ENCODE measurements at places on chromosomes 5 and 9. TPM values are rescaled to one million over a fixed set of nuclear protein-coding genes. Genes with fewer than 3 reads are reported as not detected.

The HIGD2A gene
- 135 TPM for total RNA-seq

The CNTNAP3 gene
- not detected for total RNA-seq

The KCTD16 gene
- not detected for total RNA-seq

The LCP2 gene
- total RNA-seq: 304 TPM

The ZNF879 gene
- total RNA-seq: 4.9 TPM

The ECSCR gene
- total RNA-seq: not detected

The ANKDD1B gene
- total RNA-seq: 0.42 TPM

The CYSRT1 gene
- not detected for total RNA-seq

The CMYA5 gene
- 0.23 TPM for total RNA-seq

The PCDHGA2 gene
- total RNA-seq: not detected

The NUTM2G gene
- total RNA-seq: not detected

The RMI1 gene
- 2.7 TPM for total RNA-seq

The KIF4B gene
- not detected for total RNA-seq

The IL17B gene
- not detected for total RNA-seq

The FNBP1 gene
- 221 TPM for total RNA-seq

The SURF1 gene
- 34.9 TPM for total RNA-seq

The DDX4 gene
- not detected for total RNA-seq

The OR1J2 gene
- total RNA-seq: 0.37 TPM
